ENCODE measurements at places on chromosomes 3 and 15.

DNA sequence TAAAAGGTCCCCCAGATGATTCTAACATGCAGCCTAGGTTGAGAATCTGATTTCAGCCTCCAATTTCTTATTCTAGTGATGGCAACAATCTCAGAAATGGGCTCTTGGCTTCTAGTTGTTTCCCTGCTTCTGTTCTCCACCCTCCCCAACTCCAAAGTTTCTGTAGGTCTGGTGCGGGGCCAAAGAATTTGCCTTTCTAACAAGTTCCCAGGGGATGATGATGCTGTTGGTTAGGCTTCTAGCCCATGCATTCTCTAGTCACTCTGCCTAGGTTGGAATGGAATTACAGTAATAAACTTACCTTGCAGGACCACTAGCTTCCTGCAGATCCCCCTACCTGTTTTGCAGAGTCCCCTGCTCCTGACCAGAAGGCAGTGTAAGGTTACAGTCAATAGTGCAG lies 103.2 kb upstream of the PPP2R3A start:
- DNase-seq = no peak

- DNase-seq = no peak
Observed at GRCh38 chr3:58341376-58341775, 8.7 kb downstream of the PXK start.

- DNase-seq = no peak
Observed at GRCh38 chr15:41792000-41792637, 17.8 kb downstream of the MAPKBP1 start.

- DNase-seq = no peak
Observed at GRCh38 chr3:58514405-58514804, 22.5 kb downstream of the KCTD6 start.

DNA sequence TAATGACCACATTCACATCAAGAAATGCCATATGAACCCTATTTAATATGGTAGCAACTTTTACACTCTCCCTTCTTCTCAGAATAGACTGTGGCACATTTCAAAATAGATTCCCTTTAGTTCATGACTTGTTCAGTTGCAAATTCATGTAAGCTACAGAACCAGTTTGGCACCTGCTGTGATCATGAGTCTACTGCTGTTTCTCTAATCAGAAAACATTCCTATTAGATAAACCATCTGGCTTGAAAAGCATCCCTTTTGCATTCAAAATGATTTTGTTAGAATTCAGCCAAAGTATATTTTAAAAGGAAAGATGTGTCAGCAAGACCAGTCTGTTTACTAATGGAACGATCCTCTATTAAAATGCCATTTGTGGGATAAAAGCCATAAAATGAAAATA lies 304.4 kb downstream of the BCHE start:
- DNase-seq = no peak

DNA sequence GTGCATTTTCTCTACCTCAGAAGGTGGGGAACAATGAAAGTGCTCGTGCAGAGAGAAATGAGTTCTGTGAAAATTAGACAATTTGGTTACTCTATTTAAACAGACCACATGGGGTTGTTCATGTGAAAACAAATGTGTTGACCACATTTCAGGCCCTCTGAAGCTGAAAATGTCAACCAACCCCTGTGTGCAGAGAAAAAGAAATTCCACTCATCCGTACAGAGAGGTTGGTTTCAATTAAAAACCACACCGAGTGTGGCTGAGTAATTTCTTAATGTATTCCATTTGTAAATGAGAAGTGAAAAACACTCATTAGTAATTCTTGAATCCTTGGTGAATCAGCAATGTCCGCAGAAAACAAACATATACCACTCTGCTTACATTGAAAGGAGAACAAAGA lies 46.9 kb upstream of the SLC7A14 start:
- no peak for DNase-seq

DNA sequence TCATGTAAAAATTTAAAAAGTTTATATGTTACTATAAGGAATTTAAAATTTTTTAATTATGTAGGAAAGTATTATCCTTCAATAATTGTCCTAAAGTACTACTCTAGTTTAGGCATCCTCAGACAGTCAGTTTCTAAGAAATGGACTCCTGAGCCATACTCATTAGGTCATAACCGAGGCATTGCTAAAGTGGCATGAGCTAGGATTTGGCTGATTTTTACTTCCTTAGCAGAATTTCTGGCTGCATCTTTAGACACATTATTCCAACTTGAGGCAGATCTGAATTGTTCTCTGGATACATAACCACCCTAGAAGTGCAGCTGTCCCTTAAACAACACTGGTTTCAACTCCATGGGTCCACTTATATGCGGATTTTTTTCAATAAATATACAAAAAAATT lies 38.3 kb downstream of the IFT57 start:
- DNase-seq = no peak

DNA sequence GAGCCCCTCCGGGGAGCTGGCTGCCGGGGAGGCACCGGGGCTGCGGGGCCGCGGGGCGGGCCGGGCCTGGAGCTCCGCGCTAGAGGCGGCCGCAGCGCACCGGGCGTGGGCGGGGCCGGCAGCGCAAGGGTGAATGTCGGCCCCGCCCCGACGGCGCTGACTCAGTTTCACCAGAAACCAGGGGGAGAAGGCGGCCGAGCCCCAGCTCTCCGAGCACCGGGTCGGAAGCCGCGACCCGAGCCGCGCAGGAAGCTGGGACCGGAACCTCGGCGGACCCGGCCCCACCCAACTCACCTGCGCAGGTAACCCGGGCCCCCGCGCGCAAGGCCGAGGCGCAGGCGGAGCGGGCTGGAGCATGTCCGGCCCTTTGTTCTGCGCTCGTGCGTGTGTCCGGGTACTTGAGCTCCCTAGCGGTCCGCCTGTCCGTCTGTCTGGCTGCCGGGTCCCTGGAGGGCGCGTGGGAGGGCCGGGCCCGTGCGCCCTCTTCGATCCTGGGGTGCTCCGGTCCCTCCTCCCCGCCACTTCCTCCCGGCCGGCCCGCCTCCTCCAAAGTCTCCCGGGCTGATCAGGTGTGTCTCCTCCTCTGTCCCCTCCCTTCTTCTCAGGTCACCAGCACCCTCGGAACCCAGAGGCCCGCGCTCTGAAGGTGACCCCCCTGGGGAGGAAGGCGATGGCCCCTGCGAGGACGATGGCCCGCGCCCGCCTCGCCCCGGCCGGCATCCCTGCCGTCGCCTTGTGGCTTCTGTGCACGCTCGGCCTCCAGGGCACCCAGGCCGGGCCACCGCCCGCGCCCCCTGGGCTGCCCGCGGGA lies at the start of gene SPINT1:
Gene SPINT1, plus strand, starts transcription at position 164 of the 811 bp plus-strand sequence. Its CDS starts 507 bp downstream, at position 671.
- DNase-seq = peak; percentile 33

- no peak for DNase-seq
Observed at GRCh38 chr3:38020342-38020726, 9.1 kb downstream of the PLCD1 start.

DNA sequence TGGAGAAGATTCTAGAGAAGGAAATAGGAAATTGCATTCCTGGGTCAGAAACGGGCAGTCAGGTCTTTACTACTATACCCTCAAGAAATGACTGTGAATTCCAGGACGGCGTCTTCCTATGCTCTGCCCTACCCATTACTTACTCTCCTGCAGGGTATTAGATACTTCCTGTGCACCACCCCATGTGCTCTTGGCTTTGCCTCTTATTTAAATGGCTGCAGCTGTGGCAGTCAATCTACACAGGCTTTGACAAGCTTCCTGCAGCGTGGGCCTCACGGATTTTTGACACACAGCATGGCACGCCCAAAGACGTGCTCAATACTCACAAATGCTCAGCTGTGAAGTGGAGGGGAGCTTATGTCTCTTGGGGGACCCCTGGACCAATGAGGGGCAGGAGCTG lies 206.1 kb downstream of the SV2B start:
- DNase-seq = no peak

- DNase-seq = no peak
Observed at GRCh38 chr3:161014843-161015749, 90.1 kb downstream of the B3GALNT1 start.

DNA sequence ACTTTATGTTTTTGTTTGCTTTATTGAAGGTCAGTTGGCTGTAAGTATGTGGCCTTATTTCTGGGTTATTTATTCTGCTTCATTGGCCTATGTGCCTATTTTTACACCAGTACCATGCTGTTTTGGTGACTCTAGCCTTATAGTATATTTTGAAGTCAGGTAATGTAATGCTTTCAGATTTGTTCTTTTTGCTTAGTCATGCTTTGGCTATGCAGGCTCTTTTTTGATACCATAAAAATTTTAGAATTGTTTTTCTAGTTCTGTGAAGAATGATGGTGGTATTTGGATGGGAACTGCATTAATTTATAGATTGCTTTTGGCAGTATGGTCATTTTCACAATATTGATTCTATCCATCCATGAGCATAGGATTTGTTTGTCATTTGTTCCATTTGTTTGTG lies 63.5 kb upstream of the TTC14 start:
- no peak for DNase-seq

GRCh38 chr3:50673931-50674330 lies 796 bp upstream of the DOCK3 start:
- DNase-seq = no peak

GRCh38 chr3:189507856-189508255 lies 123.3 kb upstream of the TP63 start:
- no peak for DNase-seq

GRCh38 chr3:141115789-141116541 lies 64.8 kb downstream of the SPSB4 start:
- no peak for DNase-seq

DNA sequence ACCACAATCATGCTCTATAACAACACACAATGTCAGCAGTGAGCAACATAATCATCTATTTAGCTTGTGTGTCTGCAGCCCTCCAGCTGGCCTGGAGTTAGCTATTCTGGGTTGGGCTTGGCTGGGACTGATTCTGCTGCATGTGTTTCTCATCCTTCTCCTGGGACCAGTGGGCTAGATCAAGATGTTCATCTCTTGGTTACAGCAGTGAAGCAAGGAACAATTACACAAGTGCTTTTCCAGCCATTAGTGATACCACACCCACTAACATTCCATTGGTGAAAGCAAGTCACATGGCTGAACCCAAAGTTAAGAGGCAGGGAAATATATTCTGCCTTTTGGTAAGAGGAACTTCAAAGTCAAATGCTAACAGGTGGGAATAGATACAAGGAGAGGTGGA lies 14.6 kb downstream of the NUDT16 start:
- DNase-seq = no peak

DNA sequence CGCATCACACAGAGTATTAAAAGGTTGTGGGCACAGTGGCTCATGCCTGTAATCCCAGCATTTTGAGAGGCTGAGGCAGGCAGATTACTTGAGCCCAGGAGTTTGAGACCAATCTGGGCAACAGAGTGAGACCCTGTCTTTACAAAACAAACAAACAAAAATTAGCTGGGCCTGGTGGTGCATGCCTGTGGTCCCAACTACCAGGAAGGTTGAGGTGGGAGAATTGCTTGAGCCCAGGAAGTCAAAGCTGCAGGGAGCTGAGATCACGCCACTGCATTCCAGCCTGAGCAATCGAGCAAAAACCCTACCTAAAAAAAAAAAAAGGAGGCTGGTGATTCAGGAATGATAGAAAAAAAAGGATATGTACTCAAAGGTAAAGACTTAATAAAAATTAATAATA lies 28.2 kb upstream of the ST6GAL1 start:
- DNase-seq = no peak

GRCh38 chr15:80562846-80563245 lies 132.3 kb upstream of the ABHD17C start:
- DNase-seq = no peak

GRCh38 chr3:148269816-148270215 lies 427.9 kb upstream of the AGTR1 start:
- DNase-seq = no peak

DNA sequence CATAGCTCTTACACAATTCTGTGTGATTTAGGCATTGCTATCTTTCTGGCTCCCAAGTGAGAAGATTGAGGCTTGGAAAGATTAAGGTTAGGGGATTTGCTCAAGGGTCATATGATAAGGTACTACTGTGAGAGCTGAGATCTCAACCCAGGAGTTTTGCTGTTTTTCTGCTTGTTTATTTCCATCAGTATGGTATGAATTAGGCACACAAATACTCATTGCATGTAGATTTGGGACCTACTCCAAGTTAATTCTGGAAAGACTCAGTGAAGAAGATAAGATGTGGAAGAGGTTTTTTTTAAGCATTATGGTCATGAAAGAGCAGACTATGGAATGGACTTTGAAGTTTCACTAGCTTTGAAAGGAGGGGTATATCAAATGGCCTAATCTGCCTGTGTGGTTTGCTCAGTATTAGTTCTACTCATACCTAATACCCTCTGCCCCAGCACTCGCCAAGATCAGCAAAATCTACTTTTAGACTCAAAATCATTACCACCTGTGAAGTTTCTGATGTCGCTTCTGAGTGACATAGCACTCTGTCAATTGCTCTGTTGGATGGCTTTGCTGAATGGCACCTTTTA lies 12.5 kb downstream of the MBNL1 start:
- no peak for DNase-seq

- peak; percentile 16 for DNase-seq
Observed at GRCh38 chr3:45841420-45841756, 531 bp downstream of the LZTFL1 start.

DNA sequence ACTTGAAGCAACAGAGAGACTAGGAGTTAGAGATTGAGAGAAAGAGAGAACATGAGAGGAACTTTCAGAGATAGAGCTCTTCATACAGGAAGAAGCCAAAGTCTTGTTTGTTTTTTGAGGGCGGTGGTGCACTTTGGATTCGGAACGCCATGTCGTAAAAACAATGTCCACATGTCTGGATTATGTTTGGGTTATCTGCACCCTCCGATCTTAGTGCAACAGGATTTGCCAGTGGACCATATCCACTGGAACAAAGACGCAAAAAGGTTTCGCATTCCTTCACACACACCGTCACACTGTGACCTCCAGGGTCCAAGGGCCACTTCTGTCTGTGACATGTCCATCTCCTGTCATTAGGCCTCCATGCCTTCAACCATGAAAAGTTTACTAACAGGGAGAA lies 141.8 kb upstream of the ATP11B start:
- DNase-seq = no peak

DNA sequence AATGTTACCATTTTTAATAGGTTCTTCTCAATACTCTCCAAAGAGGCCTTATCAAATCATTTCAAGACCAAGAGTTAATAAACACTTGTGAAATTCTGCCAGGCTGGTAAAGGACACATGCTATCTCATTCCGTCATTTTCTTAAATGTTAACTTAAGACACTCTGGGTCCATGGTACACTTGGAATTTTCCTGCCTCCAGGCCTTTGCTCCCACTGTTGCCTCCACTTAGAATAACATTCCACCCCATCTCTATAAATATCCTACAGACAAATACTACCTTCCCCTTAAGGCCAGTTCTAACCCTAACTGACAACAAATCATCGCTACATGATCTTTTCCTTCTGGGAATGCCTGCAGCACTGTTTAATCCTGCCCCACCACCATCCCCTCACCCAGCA lies 24.1 kb downstream of the MAGI1 start:
- no peak for DNase-seq

DNA sequence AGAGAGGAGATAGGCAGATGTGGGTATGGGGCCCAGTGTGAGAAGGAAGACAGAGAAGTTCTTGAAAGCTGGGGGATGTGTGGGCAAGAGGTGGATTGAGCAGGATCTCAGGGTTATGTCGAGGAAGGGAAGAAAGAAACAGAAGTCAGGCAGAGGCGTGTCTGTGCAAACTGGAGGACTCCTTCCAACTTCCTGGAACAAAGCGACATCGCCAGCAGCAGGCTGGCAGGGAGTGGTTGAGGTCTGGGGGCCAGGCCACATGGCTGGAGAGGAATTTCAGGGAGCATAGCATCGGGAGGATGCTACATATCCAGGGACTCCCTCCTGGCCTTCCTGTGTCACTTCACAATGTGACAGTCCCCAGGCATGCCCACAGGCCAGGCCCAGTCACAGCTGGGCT lies 42.9 kb upstream of the MYZAP start:
- no peak for DNase-seq
